ENCODE measurements at places on chromosomes 3 and 15.

- peak; percentile 57 for DNase-seq
These were observed 408.9 kb upstream of the THBS1 start for GRCh38 chr15:39171944-39172368.

DNA sequence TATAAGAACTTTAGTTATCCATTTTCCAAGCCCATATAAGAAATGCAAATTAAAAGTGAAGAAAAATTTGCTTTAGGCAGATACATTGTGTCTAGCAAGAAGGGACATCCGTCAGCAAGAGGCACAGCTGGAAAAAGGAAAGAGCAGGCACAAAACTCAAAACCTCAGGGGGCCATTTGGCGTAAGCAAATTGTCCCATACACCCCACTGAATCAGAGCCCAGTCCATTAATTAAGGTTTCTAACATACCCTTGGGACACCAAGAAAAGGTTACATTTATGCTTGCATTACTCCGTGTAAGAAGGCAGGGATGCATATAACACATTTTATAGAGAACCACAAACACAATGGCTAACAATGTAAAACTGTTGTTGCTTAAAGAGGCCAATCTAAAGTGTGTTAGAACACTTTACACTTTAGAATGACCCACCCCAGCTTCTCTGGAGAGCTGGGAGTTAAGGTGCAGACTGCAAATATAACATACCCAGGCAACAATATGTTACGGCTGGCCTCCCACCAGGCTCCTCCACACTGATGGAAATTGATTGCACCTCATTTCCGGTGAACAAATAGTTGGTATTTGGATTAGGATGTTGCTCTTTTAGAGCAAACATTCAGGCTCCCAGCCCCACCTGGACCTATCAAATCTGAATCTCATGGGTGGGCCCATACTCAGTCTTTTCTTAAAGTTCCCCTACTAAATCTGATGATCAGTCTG, 23.2 kb downstream of the SEMA5B start:
- peak; percentile 50 for DNase-seq

- no peak for DNase-seq
These were observed 144.1 kb upstream of the UBE3A start for GRCh38 chr15:25582886-25583285.

GRCh38 chr3:175266478-175266877, 407.3 kb downstream of the NAALADL2 start:
- DNase-seq = no peak

DNA sequence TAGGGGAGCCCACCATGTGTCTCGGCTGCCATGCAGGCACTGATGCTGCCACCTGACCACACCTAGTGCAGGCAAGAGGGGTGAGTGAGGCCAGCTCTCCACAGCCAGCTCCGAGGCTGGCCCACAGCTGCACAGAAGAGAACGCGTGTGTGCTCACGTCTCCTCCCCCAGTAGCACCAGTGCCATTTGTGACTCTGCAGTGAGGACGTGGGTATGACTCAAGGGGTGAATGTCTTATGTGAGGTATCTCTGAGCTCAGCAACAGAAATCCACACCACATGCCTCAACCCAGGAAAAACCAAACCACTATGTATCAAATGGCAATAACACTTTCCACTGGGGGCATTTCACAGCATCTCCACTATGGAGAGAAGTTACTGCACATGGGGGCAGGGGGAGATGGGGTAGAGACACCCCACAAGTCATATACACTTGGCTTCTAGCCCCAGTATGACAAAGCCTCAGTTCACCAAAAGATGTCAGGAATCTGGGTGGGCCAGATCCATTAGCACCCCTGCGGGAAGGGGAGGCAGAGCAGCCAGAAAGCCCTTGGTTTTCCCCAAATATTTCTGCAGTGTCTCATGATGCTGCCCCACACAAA, 87.6 kb downstream of the LRIG1 start:
- no peak for DNase-seq

- no peak for DNase-seq
These were observed 301.6 kb downstream of the EFHB start for GRCh38 chr3:19632099-19633074.

- no peak for DNase-seq
These were observed 11.8 kb upstream of the CYFIP1 start for GRCh38 chr15:22992024-22992326.

DNA sequence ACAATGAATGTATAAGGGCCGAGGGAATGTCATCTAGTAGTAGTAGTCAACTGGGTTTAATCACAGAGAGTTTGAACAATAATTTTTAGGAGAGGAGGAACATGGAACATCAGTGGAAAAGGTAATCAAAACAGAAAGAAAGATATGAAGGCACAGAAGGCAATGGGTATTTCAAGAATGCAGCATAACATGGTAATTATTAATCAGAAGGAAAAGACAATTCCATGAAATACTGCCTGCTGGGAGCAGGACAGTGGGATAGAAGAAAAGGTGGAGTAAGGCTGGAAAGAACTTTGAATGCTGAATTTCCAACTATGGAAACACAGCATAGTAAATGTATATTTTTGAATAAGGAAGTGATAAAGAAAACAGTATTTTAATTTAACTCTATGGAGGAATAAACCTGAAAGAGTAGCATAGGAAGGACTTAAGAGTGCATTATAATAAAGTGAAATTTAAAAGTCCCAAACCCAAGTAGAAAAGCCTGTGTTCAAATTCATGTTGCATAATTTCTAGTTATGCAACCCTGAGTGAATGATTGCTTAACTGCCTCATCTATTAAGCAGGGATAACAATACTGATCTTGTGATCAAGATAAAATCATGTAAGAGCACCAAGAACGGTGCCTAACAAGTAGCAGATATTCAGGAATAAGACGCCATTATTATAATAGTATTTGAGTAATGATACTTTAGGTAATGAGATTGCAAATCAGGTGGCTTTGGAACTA, 357.7 kb downstream of the TBC1D5 start:
- no peak for DNase-seq

- no peak for DNase-seq
These were observed 80.7 kb downstream of the SEC22A start for GRCh38 chr3:123282461-123282860.

DNA sequence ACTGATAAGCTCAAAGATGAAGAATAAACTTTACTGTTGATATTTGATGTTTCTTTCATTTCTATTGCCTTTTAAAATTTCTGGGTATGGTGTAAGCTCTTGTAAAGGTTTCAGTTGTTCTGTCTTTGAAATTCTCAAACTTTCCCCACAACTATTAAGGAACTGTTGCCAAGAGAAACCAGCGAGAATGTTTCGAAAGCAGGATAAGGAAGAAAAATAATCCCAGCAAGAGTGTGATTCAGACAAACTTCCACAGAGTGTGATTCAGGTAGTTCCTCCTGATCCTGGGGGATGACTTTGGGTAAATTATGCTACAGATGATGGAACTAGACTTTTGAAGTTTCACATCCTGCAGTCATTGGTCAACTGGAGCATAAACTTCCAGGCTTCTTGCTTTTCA, 632.0 kb downstream of the NSUN3 start:
- no peak for DNase-seq

DNA sequence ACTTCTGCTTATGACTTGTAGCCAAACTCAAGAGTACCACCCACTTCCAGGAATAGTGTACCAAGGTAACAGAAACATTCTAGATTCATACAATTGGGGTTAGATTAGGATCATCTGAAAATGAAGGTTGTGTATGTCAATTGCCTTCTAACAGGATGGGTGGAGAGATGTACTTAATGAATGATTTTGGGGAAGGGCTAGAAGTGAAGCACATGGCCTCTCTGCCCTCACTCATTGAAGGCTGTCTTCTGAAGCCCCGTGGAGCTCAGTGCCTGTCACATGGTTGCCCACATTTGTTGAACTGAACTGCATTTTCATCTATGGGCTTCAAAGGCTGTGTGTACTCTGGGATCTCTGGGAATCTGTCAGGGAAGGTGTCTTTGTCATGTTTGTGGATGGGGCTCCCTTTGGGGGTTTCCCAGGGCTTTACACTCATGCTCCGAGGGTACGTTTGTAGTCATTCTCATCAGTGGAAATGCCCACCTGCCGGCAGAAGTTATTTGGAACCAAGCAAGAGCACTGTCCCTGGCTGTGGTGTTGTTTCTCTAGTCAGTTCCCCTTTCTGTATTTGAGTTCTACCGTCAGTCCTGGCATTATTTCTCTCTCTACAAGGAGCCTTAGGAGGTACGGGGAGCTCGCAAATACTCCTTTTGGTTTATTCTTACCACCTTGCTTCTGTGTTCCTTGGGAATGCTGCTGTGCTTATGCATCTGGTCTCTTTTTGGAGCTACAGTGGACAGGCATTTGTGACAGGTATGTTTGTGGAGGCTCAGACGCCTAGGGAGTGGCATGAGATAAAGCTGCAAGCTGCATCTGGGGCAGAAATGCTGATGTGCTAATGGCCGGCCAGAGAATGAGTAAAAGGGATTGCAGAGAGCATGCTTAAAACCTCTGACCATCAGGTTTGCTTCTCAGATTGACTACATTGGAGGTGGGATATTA, 22.4 kb downstream of the CD86 start:
- DNase-seq = no peak

GRCh38 chr15:66614951-66615760, 49.4 kb upstream of the LCTL start:
- DNase-seq = no peak

DNA sequence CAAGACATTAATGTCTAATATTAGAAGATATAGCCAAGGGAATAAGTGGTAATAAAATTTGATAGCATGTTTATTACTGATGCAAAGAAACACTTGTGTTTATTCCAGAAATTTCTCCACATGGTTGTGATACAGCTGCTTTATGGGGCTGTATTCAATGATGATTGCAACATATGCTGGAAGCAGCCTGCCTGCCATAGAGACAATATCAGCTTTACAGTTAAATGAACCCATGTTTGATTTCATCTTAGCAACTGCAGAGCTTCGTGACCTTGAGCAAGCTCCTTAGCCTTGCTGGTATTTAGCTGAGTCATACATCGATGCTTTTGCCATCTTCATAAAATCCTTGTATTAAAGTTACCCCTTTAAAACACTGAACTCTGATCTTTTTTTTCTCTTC, 168.1 kb upstream of the STAC start:
- DNase-seq = no peak

GRCh38 chr3:184737641-184738505, 26.0 kb upstream of the MAGEF1 start:
- no peak for DNase-seq

GRCh38 chr15:89321521-89322410, 12.9 kb downstream of the POLG start:
- DNase-seq = no peak

GRCh38 chr15:58294681-58295254, 137.0 kb upstream of the LIPC start:
- no peak for DNase-seq

DNA sequence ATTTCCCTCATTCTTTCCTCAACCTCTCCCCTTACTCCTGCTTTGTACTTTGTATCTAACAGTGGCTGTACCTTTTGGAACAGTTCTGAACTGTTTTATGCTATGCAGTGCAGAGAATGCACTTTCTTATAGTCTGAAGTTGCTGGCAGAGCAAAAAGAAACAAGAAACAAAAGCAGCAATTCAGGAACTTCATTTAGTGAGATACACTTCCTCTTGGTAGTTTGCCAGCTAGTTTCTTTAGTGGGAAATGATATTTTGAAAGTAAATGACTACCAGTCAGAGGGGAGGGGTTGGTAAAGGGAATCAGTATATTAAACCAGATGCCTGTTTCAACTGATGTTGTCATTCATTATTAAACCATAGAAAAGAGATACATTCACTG, 55.0 kb upstream of the CHD2 start:
- DNase-seq = no peak

GRCh38 chr3:61524933-61525332, 36.4 kb upstream of the PTPRG start:
- no peak for DNase-seq

GRCh38 chr3:173826416-173826815, 428.9 kb downstream of the NLGN1 start:
- no peak for DNase-seq

GRCh38 chr3:79415356-79415755, 352.4 kb downstream of the ROBO1 start:
- no peak for DNase-seq

- no peak for DNase-seq
These were observed 428.0 kb upstream of the ARHGEF26 start for GRCh38 chr3:153693207-153693606.

GRCh38 chr15:32690941-32691688, 26.7 kb upstream of the GREM1 start:
- no peak for DNase-seq

DNA sequence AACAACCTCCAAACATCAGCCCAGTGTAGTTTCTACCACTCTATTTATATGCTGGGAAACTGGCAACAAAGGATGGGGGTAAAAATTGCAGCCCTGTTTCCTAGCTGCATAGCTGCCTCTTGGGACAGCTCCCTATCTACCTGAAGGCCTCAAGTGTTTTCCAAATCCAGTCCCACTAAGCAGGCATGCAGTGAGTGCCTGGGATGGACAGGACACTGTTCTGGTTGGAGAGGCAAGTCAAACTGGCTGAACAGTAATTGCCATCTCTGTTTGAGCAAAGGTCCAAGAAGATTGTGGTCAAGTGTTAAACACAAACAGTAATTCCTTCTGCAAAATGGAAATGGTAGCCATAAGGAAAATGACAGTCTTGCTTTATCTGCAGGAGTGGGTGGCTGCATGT, 125.4 kb downstream of the FMN1 start:
- no peak for DNase-seq

- DNase-seq = no peak
These were observed 272.0 kb upstream of the RGMA start for GRCh38 chr15:93360976-93361375.

DNA sequence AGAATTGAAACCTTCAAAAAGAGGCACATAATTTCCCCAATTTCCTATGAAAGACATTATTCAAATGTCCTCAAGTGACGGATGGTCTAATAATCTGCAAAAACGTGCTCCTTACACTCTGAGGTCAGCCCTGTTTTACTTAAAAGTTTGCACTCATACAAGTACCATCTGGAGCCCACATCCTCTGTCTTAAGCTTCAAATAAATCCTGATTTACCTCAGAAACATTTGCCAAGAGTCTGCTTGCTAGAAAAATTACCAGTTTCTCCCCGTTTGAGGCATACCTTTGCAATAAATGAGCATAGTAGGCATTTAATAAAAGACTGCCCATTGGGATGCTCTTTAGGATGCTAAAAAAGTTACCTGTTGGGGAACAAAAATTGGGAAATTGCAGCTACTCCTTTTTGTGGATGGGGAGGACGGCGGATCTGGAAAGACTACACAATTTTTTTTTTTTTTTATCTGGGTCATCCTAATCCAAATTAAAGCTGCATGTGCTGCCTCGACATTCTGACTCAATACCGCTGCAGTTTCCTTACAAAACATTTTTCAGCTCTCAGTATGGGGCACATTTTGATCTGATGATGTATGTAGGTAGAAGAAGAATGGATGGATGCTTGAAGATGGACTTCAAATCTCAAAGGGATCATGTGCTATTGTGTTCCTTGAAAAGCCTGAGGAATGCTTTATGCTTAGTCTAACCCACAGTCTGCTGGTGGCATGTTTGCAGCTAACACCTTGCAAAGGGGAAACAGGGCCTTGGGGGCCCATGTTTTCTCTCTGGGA, 233.7 kb upstream of the ADAMTS9 start:
- no peak for DNase-seq

DNA sequence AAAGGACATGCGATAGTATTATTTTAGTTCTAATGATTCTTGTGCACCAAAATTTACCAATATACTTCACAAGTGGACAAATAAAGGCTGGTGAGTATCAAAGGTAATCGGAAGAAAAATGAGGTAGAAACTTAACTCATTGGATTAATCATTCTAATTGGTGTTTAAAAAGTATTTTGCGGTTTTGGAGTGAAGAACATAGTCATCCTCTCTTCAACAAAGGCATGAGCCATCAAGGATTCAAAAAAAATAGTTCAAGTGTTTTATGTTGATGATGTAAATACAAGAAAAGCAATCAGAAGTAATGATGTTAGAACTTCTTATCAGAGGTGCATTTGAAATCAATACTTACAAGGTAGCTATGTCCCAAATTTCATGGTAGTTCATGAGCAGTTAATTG, 221.5 kb downstream of the P3H2 start:
- no peak for DNase-seq
